ENCODE measurements at places on chromosomes 5 and 9.

DNA sequence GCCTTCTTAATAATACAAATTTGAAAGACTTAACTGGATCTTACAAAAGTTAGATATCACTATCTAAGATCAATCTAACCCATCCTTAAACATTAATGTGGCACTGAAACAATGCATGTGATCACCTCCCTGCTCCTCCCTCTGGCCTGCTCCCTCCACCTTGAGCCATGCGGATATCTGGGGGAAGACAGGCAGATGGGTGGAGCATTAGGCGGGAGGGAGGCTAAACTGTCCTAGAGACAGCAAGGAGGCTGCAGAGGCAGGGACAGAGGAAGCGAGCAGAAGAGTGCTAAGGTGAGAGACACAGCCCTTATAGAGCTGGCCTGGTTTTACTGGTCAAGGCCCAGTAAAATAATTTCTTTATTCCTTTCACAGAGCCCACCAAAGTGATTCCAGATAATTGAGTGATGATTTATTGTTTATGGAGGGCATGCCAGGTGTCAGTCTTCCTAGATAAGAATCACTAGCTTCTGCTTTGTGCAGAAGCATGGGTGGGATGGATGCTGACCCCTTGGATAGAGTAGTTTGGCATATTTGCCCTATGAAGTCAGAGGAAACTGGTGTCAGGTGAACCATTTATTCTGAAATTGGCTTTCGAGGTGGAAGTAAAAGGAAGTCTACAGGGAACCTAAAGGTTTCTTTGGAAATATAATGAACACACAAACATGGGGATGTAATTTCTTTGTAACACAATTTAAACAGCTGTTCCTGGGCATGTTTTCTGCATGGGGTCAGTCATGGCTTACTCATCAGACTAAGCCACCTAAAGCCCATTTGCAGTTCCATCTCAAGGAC is 188.3 kb downstream of the GNAQ start:
- DNase-seq = no peak

DNA sequence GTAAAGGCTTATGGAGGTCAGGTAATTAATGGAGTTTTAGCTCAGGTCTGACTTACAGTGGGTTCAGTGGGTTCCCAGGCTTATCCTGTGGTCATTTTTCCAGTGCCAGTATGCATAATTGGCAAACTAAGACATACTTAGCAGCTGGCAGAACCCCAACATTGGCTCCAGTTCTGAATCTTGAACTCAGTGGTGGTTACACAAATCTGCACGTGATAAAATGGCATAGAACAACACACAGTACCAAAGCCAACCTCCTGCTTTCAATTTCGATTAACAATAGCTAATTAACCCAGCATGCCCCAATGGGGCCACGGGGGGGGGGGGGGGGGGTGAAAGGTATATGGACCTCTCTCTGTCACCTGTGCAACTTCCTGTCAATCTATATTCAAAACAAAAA is 19.0 kb upstream of the BARX1 start:
- no peak for DNase-seq

GRCh38 chr9:129580211-129580915 is 40.5 kb downstream of the C9orf50 start:
- no peak for DNase-seq

DNA sequence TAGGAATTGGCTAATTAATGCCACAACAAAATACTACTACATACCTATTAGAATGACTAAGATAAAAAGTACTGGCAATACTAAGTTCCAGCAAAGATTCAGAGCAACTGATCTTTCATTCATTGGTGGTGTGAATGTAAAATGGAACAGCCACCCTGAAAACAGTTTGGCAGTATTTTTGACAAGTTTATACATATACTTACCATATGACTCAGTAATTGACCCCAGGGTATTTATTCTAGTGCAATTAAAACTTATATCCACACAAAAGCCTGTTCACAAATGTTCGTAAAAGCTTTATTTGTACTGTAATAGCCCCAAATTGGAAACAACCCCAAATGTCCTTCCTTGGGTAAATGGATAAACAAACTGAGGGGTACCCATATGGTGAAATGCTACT is 270.8 kb upstream of the ACTBL2 start:
- DNase-seq = no peak
